Osteocyte (in vitro differentiated cells): ENCODE measurements at places on chromosomes 3 and 15.

GRCh38 chr3:34207806-34208205 lies 409.4 kb downstream of the PDCD6IP start:
- H3K27ac ChIP-seq = peak overlapping the region; percentile 93
- peaks cover 35% of the 10 kb centered on the region for H3K36me3 ChIP-seq
- no peak for DNase-seq

DNA sequence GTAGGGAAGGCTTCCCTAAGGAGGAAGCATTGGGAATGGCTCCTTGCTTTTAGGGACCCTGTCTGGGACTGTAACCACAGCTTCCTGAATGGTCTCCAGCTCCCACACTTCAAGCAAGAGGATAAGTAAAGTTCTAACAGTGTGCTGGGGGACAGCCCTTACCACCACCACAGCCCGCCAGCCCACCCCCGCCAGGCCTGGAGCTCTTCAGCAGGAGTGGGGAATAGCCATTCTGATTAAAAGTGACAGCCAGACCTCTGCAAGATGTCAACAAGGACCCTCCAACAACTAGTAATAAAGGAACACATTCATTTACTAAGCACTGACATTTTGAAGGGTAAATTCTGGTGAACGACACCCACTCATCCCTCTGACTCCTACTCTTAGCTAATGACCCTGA lies 49.4 kb downstream of the CPN2 start:
- no peak overlapping the region for H3K4me3 ChIP-seq
- H3K27ac ChIP-seq = no peak overlapping the region
- no peak for DNase-seq
- H3K27me3 ChIP-seq = peaks cover 23% of the 10 kb centered on the region

DNA sequence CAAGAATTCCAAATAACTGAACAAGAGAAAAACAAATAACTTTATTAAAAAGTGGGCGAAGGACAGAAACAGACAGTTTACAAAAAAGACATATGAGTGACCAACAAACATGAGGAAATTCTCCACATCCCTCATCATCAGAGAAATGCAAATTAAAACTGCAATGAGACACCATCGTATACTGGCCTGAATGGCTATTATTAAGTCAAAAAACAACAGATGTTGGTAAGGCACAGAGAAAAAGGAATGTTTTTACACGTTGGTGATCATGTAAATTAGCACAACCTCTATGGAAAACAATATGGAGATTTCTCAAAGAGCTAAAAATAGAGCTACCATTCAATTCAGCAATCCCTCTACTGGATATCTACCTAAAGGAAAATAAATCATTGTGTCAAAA lies 1260.4 kb upstream of the ALCAM start:
- no peak overlapping the region for H3K27ac ChIP-seq
- no peaks in the 10 kb centered on the region for H3K36me3 ChIP-seq
- no peak for DNase-seq
- H3K4me3 ChIP-seq = no peak overlapping the region

DNA sequence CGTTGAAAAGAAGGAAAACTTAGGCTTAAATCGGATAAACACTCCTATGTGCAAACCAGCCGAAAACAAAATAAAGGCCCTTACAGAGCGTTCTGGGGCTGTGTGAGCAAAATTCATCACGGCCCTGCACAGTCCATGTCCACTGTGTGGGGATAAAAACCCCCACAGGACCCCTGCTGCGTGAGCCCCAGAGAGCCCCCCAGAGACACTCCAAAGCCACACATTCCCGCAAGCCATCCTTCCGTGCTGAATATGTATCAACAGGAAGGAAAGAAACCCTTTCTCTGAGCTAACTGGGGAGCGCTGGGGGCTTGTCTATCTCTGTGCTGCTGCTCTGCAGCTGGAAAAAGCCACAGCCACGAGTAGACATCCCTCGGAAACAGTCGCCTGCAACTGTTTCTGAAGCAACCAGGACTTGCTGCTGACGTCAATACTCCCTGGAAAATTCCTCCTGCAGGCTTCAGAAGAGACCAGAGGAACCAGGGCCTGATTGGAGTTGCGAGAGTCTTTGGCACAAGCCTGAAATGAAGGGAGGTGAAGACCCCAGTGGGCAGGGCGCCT lies 72.7 kb downstream of the NUP210 start:
- no peak overlapping the region for H3K4me3 ChIP-seq
- H3K27me3 ChIP-seq = peaks cover 4% of the 10 kb centered on the region
- peak overlapping the region; percentile 41 for H3K27ac ChIP-seq
- no peak for DNase-seq

DNA sequence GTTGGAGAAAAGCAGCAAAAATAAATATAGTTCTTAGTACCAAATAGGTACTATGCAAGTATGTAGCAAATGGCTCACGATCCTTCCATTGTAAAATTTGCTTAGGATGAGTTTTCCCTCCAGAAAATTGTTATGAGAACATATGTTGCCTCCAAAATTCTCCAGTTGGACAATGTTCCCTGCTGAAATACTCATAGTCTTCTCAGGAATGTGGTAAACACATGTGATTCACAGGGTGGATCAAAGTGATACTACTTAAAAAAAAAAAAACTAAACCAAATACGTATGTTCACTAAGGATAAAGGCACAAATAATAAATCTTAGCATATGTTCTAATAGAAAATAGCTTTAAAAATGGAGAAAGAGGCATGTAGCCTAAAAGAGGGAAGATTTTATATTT lies 84.3 kb upstream of the ZNF385D start:
- H3K4me3 ChIP-seq = no peak overlapping the region
- no peaks in the 10 kb centered on the region for H3K36me3 ChIP-seq
- no peaks in the 10 kb centered on the region for H3K27me3 ChIP-seq
- peaks cover 47% of the 10 kb centered on the region for H3K4me1 ChIP-seq

- no peaks in the 10 kb centered on the region for H3K36me3 ChIP-seq
- H3K4me3 ChIP-seq = peak overlapping the region; percentile 41
- peak overlapping the region; percentile 81 for H3K27ac ChIP-seq
These were observed 1523.8 kb upstream of the CADM2 start for GRCh38 chr3:83434880-83435587.

GRCh38 chr3:112460519-112461195 lies 38.6 kb downstream of the BTLA start:
- no peak overlapping the region for H3K4me3 ChIP-seq
- no peak for DNase-seq
- H3K36me3 ChIP-seq = no peaks in the 10 kb centered on the region
- peaks cover 12% of the 10 kb centered on the region for H3K27me3 ChIP-seq

DNA sequence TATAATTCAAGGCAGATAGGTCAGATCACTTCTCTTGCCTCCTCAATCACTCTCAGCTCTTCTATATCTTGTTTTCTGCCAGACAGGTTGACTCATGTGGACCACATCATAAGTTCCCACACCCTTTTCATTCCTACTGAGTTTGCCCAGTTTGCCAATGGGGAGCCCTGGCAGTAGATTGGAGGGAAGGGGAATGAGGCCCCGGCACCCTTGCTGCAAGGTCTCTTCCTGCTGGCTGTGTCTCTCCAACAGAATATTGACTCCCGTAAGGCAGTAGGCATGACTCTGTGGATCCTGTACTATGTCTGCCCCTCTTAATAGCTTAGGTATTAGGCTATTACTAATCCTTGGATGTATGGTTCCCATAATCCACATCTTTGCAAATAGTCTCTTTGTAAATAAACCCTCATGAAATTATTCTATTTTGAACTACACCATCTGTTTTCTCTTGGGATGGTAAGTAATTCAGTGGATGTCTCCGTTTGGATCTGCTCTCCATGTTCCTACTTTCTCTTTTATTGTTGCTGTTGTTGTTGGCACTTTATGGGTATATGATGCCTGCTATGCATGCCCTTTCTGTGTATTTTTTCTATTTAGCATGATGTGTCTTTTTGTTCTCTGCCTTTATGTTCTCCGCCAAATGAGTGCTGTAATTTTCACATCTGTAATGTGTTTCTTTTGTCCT lies 65.5 kb upstream of the DCBLD2 start:
- no peaks in the 10 kb centered on the region for H3K36me3 ChIP-seq
- H3K4me1 ChIP-seq = peaks cover 51% of the 10 kb centered on the region
- no peaks in the 10 kb centered on the region for H3K27me3 ChIP-seq
- DNase-seq = no peak
- peak overlapping the region; percentile 39 for H3K27ac ChIP-seq
- no peak overlapping the region for H3K4me3 ChIP-seq

- H3K4me1 ChIP-seq = peaks cover 27% of the 10 kb centered on the region
- H3K27ac ChIP-seq = peak overlapping the region; percentile 15
- no peaks in the 10 kb centered on the region for H3K27me3 ChIP-seq
- DNase-seq = no peak
These were observed 84.7 kb downstream of the ETV5 start for GRCh38 chr3:186024210-186024609.

DNA sequence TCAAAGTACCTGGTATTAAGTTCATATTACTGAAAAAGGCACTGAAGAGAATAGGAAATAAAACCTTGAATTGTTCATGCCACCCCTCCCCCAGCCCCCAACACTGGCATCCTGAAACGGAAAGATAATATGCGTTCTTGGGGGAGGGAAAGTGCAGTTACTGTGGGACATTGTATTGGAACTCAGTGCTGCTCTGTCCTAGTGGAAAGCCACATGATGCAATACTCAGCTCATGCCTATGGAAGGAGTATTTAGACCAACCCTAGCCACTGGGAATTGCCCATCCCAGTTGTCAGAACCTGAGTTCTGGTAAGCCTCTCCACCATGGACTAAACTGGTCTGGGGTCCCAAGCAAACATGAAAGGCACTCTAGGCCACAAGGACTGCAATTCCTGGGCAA lies 680.8 kb upstream of the BCHE start:
- H3K27ac ChIP-seq = no peak overlapping the region
- H3K27me3 ChIP-seq = no peaks in the 10 kb centered on the region
- no peaks in the 10 kb centered on the region for H3K36me3 ChIP-seq
- H3K4me3 ChIP-seq = no peak overlapping the region
- no peak for DNase-seq

DNA sequence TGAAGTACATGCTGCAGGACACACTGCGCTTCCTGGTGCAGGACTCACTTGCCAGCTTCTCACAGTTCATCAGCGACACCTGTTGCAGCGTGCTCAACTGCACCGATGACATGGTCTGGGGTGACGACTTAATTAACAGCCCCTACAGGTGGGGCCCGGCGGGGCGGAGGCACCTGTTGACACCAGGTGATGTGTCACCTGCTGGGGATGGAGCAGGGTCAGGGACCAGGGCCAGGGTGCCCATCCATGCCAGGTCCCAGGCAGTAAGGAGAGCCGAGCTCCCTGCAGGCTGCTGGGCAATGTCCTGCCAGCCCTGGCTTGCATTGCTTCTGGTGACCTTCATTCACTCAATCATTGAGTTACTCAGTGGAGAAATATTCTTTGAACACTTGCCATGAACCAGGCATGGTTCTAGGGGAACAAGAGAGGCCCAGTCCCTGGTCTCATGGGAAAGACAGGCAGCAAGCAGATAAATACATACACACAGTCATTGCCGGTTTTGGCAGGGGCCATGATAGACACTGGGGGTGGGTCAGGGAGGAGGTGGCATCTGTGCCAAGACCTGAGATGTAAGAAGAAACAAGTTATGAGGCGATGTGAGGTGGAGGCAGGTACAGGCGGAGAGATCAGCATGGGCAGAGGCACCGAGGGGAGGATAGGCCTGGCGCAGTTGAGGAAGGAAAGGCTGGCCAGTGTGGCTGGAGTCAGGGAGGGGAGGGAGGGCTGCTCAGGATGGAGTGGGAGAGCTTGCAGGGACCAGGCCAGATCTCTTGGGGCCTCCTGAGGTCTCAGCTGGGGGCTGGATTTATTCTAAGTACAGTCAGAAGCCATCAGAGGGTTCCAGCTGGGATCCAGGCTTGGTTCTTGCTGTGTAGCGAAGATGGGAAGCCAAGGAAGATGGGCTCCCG lies 30.8 kb downstream of the DNAH1 start:
- no peaks in the 10 kb centered on the region for H3K4me1 ChIP-seq
- no peak for DNase-seq
- H3K4me3 ChIP-seq = no peak overlapping the region
- peaks cover 11% of the 10 kb centered on the region for H3K36me3 ChIP-seq
- no peak overlapping the region for H3K27ac ChIP-seq
- H3K27me3 ChIP-seq = no peaks in the 10 kb centered on the region

DNA sequence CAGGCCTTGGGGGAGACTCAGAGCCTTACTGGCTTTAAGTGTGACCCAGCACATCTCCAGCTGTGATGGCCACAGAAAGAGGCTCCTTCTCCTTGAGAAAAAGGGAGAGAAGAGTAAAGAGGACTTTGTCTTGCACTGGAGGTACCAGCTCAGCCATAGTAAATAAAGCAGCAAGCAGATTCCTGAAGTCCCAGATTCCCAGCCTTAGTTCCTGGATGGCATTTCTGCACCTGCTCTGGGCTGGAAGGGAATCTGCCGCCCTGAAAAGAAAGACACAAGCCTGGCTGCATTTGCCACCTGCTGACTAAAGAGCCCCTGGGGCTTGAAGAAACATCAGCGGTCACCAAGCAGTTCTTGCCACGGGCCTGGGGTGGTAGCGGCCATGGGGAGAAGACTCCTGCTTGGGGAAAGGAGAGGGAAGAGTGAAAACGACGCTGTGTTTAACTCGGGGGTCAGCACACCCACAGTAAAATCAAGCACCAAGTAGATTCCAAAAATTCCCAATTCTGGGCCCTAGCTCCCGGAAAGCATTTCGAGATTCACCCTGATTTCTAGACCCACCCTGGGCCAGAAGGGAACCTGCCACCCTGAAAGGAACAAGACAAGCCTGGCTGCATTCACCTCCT lies 24.2 kb upstream of the TNK2 start:
- H3K27ac ChIP-seq = no peak overlapping the region
- H3K27me3 ChIP-seq = no peaks in the 10 kb centered on the region
- H3K36me3 ChIP-seq = peaks cover 6% of the 10 kb centered on the region
- H3K4me1 ChIP-seq = peaks cover 2% of the 10 kb centered on the region

DNA sequence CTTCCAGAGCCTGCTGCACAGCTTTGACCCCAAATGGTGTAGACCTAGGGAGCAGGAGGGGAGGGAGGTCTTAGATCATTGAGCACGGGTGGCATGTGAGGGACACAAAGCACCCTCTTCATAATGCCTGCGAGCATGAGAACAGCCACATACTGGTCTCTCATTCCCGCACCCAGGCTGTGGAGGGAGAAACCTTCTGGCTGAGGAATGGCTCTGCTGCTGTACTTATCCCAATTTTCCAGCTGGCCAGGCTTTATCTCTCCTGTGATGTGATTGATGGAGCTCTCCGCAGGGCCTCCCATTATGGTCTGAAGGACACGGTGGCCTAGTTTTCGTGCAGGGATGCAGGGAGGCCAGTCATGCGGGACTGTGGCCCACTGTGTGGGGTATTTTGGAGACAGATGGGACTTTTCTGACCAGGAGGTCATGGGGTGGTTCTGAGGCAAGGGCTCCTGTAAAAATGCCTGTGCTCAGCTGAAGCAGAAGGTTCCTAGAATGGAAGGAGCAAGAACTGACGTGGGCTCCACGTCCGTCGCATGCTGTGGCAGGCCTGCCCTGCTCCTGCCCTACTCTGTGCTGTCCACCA lies 251.5 kb downstream of the PLCL2 start:
- H3K4me1 ChIP-seq = no peaks in the 10 kb centered on the region
- no peaks in the 10 kb centered on the region for H3K36me3 ChIP-seq
- H3K27me3 ChIP-seq = no peaks in the 10 kb centered on the region
- no peak overlapping the region for H3K27ac ChIP-seq
- no peak overlapping the region for H3K4me3 ChIP-seq

GRCh38 chr15:80202016-80202315 lies 49.2 kb downstream of the FAH start:
- H3K27ac ChIP-seq = no peak overlapping the region
- no peak overlapping the region for H3K4me3 ChIP-seq
- H3K27me3 ChIP-seq = peaks cover 67% of the 10 kb centered on the region
- no peaks in the 10 kb centered on the region for H3K4me1 ChIP-seq

GRCh38 chr3:180624714-180625113 lies 22.8 kb downstream of the TTC14 start:
- H3K27me3 ChIP-seq = no peaks in the 10 kb centered on the region
- no peak overlapping the region for H3K27ac ChIP-seq
- H3K4me1 ChIP-seq = peaks cover 4% of the 10 kb centered on the region
- peaks cover 9% of the 10 kb centered on the region for H3K36me3 ChIP-seq
- no peak for DNase-seq

GRCh38 chr3:25687742-25688141 lies 23.0 kb upstream of the TOP2B start:
- H3K27ac ChIP-seq = no peak overlapping the region
- no peaks in the 10 kb centered on the region for H3K36me3 ChIP-seq
- no peak overlapping the region for H3K4me3 ChIP-seq
